Activated T-cell treated with anti-CD3 and anti-CD28 coated beads for 24 hours (primary cell): ENCODE measurements at places on chromosomes 1 and 21.

DNA sequence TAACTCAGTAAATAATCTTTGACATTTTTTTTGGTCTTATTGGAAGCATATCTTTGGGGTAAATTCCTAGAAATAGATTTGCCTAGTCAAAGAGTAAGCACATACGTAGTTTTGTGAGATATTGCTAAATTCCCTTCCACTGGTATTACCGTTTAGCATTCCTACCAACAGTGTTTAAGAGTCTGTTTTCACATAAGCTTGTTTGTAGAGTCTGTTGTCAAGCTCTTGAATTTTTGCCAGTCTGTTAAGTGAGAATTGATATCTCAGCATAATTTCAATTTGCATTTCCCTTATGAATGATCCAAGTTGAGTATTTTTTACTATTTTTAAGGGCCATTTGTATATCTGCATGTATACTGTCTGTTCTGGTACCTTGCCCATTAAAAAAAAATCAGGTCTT lies 37.0 kb upstream of the MPC2 start:
- no peak for DNase-seq

- DNase-seq, result no peak
These were observed 77.7 kb upstream of the ADAM30 start for GRCh38 chr1:119974013-119974412.

GRCh38 chr1:158283965-158284364 lies 5.8 kb upstream of the CD1C start:
- DNase-seq, result no peak

GRCh38 chr1:16907870-16908758 lies 12.3 kb downstream of the RNU1-2 start:
- no peak for DNase-seq

- DNase-seq, result no peak
These were observed 23.4 kb upstream of the IKBKE start for GRCh38 chr1:206446688-206447421.

DNA sequence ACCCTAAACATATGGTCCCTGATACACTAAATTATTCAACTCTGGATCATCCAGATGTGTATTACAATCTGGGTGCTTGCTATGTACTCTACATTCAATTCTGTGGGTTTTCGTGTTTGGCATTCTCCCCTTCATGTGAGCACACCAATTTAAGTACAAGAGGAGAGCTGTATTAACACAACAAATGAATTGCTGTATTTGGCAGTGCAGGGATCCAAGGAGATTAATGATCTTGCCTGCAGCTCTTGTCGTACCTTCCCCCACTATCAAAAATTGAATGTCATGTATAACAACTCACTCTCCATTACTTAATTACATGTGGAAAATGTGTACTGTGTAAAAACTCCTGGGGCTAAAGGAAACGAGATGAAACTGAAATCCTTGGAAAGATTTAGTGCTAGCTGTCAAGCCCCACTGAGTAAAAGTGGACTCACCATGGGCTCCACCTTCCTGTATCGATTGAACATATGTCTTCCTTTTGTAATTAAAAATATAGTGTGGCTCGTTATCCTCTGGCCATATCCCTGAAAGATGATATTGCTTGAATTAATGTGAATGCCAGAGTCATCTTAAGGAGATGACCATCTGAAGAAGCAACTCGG lies 172.2 kb upstream of the L1TD1 start:
- DNase-seq, result no peak

DNA sequence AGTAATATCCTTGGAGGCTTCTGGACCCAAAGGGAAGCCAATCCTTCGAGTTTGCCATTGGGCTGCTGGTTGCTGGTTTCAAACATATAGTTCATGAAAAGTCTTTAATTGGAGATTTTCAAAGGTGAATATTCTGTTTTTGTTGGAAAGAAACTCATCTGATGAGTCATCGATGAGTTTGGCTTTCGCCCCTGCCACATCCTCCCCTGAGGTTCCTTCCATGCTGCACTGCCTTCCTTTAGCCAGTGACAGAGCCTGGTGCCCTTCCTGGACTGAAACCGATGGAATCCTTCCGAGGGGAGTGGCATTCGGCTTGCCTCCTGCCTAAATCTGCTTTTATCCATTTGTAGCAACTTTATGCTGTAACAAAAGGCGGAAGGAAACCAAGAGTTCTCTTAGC lies 550.0 kb downstream of the KIF26B start:
- no peak for DNase-seq

- no peak for DNase-seq
These were observed 6.2 kb upstream of the EPS15 start for GRCh38 chr1:51525295-51525694.

DNA sequence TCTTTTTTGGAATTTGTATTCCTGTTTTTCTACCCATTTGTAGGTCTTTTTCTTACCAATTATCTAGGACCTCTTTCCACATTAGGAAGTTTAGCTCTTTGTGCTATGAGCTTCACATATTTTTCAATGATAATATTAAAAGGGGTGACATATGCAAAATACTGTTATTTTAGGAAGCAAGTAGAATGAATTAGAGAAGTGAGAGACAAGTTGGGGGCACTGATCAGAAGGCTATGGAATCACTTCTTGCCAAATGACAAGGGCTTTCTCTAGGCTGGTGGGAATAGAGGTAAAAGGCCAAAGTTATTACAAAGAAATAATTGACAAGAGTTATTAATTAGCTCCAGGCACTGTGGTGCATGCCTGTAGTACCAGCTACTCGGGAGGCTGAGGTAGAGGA lies 4.3 kb upstream of the BCAR3 start:
- no peak for DNase-seq

- no peak for DNase-seq
These were observed 26.0 kb upstream of the C1orf159 start for GRCh38 chr1:1141911-1142250.

DNA sequence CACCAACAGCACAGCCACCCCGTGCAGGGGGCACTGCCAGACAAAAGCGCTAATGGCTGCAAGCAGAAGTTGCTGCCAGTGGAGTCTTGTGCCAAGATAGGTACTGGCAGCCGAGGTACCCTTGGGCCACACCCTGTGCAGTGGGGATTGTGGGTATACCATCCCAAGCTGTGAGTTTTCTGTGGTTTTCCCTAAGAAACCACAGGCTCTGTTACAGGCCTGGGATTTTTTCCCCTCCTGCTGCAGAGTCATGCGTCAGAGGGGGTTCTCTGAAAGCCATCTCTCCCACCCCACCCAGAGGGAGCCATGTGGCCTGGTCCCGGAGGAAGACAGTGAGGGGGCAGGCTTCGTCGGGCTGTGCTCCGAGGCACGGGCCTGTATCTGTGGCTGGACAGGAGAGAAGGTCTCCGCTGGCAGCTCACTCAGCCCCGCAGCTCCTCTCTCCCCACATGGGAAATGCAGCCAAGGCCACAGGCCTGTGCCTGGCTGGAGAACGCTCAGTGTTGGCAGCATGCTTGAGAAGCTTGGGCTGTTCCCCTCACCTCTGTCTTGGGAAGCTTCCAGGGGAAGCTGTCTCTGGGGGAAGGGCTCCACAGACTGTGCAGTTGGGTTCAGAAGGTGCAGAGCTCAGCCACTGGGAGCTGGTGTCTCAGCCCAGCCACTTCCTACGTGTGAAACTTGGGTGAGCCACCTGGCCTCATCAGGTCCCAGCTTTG lies 42.5 kb downstream of the NEK2 start:
- DNase-seq, result no peak

- DNase-seq, result no peak
These were observed 39.8 kb upstream of the RAB4A start for GRCh38 chr1:229230893-229231753.

GRCh38 chr1:23013657-23014056 lies 2.0 kb downstream of the TEX46 start:
- DNase-seq, result no peak

GRCh38 chr1:48127735-48128685 lies 94.5 kb upstream of the SLC5A9 start:
- DNase-seq, result no peak

- no peak for DNase-seq
These were observed 27.4 kb upstream of the AVPR1B start for GRCh38 chr1:206144605-206145004.

DNA sequence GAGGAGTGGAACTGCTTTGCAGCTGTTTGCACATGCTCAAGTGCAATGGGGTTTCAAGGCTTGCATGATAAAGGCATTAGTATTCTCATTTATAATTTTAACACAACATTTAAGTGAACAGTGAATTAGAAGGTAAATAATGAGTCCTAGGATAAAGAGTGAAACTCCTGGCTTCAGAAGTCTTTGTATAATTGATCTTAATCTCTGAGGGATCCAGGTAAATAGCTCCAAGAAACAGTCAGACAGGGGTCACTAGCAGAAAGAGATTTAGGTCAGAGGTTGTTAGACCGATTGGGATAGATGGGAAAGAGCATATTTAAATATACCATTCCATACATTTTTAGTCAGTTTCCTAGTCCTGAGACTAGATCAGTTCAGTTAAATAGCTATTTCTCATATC lies 14.1 kb upstream of the THEM4 start:
- no peak for DNase-seq

GRCh38 chr1:184615301-184615700 lies 139.4 kb downstream of the EDEM3 start:
- DNase-seq, result no peak

DNA sequence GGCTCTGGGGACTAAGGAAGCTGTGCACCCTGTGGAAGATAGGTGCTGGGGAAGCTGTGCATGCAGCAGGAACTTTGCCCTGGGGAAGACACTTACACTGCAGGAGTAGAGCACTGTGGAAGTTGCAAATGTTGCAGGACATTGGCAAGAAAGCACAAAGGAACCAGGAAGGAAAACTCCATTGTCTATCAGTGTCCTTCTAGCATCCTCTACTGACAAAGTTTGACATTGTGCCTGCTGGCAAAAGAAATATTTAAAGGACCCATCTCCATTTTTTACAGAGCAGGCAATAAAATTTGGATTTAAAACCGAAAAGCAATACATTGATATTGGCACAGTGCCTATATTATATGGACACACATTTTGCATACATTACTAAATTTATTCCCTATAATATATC lies 394.1 kb downstream of the PBX1 start:
- no peak for DNase-seq

- DNase-seq, result no peak
These were observed 74.2 kb downstream of the ITGB3BP start for GRCh38 chr1:63448731-63449246.

DNA sequence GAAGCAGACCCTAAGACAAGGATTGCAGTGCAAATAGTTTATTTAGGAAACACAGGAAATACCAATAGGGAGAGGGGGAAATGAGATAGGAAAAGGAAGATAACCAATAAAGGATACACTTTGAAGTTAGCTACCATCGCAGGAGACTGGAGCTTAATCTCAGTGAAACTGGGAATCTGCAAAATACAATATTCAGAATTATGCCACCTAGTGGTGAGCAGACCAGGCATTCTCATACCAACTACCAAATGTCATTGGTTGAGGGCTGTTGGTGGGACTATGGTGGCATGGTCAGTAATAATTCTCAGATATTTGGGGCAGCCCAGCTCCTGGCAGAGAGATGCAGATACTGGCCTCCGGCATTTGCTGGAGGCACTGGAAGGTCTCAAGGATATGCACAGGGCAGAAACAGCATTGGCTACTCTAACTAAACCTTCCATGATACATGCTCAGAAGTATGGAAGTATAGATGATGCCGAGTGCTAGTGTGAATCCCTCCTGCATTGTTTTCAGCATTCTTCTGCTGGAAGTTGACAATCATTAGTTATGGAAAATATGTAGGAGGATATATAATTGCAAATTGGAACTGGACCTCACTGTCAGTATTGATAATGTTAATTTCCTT lies 11.8 kb upstream of the ZFP69B start:
- no peak for DNase-seq

DNA sequence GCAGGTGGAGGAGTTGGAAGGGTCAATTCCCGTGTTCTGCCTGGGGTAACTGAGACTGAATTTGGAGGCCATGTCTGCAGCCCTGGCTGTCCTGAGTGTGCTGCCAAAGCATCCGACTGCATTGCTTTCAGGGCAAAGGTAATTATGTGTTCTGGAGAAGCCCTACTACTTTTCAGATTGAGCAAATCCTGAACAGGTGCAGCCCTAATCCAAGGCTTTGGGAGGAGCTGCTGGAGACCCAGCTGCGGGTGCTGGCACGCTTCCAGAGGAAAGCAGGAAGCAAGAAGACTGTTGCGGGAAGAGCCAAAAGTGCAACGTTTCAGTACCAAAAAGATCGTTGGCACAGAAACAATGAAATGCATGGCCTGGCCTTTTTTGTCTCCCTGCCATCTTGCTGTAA lies 73.7 kb upstream of the NRIP1 start:
- DNase-seq, result no peak

DNA sequence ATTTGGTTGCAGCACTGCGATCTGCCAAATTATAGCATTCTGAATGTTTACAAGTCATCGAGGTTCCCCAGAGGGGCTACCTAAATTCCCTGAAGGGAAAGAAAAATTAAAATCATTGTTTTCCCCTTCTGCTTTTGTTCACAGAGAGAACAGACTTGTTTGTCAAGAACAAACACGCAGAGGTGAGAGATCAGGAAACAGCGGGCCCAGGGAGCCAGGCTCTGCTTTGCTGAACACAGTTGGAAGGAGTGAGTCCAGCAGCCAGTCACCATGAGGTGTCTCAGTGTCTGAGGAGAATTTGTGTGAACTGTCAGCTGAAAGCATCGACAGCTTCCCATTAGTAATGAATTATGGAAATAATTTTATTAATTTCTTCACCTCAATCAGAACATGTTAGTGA lies 52.5 kb downstream of the RWDD3 start:
- no peak for DNase-seq

- DNase-seq, result no peak
These were observed 35.5 kb downstream of the TOMM20 start for GRCh38 chr1:235093013-235093695.

- DNase-seq, result no peak
These were observed 23.0 kb upstream of the EPHA8 start for GRCh38 chr1:22540337-22540736.

DNA sequence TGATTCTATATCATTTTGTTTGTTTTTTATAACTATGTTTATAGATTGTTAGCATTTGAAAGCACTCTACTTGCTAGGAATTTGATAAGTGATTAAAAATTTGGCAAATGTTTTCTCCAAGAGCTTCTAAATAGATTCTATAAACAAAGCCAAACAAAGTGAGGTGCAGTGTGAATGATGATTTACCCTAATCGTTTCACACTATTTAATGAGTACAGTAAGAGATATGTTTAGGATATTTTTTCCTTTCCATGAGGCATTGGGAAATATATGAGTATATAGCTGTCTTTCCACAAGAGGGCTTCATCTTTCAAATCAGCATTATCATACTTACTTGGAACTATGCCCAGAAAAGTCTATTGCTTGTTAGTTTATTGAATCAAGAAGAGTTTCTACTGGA lies 277.0 kb upstream of the BRINP3 start:
- DNase-seq, result no peak

- no peak for DNase-seq
These were observed 72.5 kb downstream of the NTMT2 start for GRCh38 chr1:170218257-170218650.

- no peak for DNase-seq
These were observed 19.5 kb downstream of the NUAK2 start for GRCh38 chr1:205301842-205302588.

GRCh38 chr1:160868141-160868540 lies 5.5 kb upstream of the CD244 start:
- no peak for DNase-seq

GRCh38 chr1:70353601-70354331 lies 756 bp downstream of the ANKRD13C start:
- DNase-seq, result no peak

GRCh38 chr1:211336161-211336560 lies 9.5 kb downstream of the TRAF5 start:
- DNase-seq, result no peak

- no peak for DNase-seq
These were observed 700 bp upstream of the KMO start for GRCh38 chr1:241531195-241532161.
